ENCODE measurements at places on chromosomes 3 and 15.

GRCh38 chr15:80615783-80616391 is 79.2 kb upstream of the ABHD17C start:
- no peak for DNase-seq

DNA sequence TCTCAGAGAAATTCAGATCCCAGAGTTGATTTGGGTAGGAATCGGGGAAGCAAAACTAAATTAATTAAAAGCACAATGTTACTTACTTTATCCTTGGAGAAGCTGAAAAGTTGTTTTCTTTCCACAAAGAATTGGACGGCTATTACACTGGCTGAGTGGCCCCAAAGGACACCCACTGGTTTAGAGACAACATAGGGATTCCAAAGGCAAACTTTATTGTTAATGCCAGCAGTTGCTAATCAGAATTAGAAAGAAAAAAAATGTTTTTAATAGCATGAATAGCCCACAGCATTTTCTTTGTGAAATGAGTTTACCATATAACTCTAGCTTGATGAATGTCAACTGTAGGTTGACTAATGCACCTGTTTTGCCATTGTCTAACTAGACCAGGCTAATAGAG is 51.7 kb downstream of the WDR49 start:
- DNase-seq: no peak

GRCh38 chr3:54822206-54822605 is 105.7 kb downstream of the LRTM1 start:
- no peak for DNase-seq

- no peak for DNase-seq
These were observed 35.6 kb upstream of the LIPC start for GRCh38 chr15:58396181-58396580.

GRCh38 chr15:48469271-48469670 is 138.0 kb downstream of the DUT start:
- no peak for DNase-seq

GRCh38 chr3:184912163-184912562 is 100.2 kb downstream of the VPS8 start:
- no peak for DNase-seq

GRCh38 chr3:165462636-165463334 is 266.6 kb upstream of the SLITRK3 start:
- DNase-seq: no peak

DNA sequence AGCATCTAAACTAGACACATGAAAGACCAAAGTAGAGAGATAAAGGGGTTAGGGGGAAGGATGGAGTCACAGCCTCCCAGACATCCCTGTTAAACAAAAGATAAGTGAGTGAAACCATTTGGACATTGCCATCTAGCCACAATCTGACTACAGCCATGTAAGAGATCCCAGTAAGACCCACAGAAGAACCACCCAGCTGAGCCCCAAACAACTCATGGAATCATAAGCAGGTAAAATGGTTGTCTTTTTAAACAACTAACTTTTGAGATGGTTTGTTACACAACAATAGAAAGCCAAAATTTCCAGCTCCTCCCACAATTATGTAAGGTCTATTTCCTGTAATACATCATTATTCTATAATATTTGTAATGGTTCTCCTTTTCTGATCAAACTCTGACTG is 437.5 kb downstream of the IGSF11 start:
- DNase-seq: no peak

DNA sequence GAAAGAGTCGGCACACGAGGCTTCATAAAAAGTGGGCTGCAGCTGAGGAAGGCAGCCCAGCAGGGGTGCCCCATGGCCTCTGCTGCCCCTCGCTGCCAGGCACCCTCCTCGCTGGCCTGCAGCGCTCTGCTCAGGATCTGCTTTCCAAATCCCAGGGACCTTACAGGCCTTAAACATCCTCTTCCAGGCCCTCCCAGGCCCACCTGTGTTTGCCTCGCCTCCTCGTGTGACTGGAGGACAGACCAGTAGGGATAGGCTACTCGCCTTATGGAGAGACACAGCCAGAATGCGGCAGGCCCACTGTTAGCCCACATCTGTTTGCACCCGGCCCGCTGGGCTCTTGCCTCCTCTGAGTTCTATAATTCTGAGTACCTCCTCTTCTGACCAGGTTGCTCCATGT is 124.5 kb upstream of the PLXNA1 start:
- no peak for DNase-seq

Measured in activated naive CD4-positive, alpha-beta T cell (primary cell).